Right ventricle myocardium superior (tissue), 1 donor: ENCODE measurements at places on chromosomes 2 and 18. TPM values are rescaled to one million over a fixed set of nuclear protein-coding genes. Genes with fewer than 3 reads are reported as not detected.

Gene ATP5MC3
- 1,284 TPM for total RNA-seq

Gene PSD4
- total RNA-seq = 2.6 TPM

Gene COL3A1
- total RNA-seq = 47.0 TPM

Gene NYAP2
- not detected for total RNA-seq

Gene GEN1
- 4.5 TPM for total RNA-seq

Gene CYBRD1
- 58.3 TPM for total RNA-seq

Gene LINC00305
- total RNA-seq = not detected

Gene FN1
- total RNA-seq = 77.7 TPM

Gene ZRANB3
- 1.7 TPM for total RNA-seq

Gene PROKR1
- not detected for total RNA-seq

Gene CFAP210
- not detected for total RNA-seq

Gene IL1R1
- 21.1 TPM for total RNA-seq

Gene IGFBP5
- 134 TPM for total RNA-seq

Gene RGPD3
- total RNA-seq = 0.08 TPM

Gene IL1RL2
- not detected for total RNA-seq

Gene PSMA8
- total RNA-seq = 0.48 TPM

Gene CUL3
- 72.1 TPM for total RNA-seq

Gene CRYGA
- total RNA-seq = not detected

Gene ELP2
- 47.6 TPM for total RNA-seq

Gene RNF144A
- total RNA-seq = 14.5 TPM

Gene ALLC
- total RNA-seq = not detected

Gene PUS10
- total RNA-seq = 5.0 TPM

Gene ANKRD30B
- total RNA-seq = not detected

Gene ACKR3
- 27.9 TPM for total RNA-seq

Gene MERTK
- 5.0 TPM for total RNA-seq

Gene IL36B
- total RNA-seq = not detected

Gene SPC25
- total RNA-seq = 0.38 TPM

Gene PAX3
- not detected for total RNA-seq

Gene SLC30A3
- total RNA-seq = 10.4 TPM

Gene ERLEC1
- 32.3 TPM for total RNA-seq

Gene GALNT14
- total RNA-seq = 0.67 TPM
